Trophoblast cell (in vitro differentiated cells and primary cell): ENCODE measurements at places on chromosomes 16 and 17.

- peak; percentile 95 for DNase-seq
- no peaks in the 10 kb centered on the region for H3K27me3 ChIP-seq
- peak overlapping the region; percentile 91 for H3K27ac ChIP-seq
- peak overlapping the region; percentile 81 for H3K4me3 ChIP-seq
- H3K4me1 ChIP-seq: peaks cover 12% of the 10 kb centered on the region
- H3K36me3 ChIP-seq: no peaks in the 10 kb centered on the region
Measured at GRCh38 chr17:37488607-37489196, 989 bp upstream of the DUSP14 start.

DNA sequence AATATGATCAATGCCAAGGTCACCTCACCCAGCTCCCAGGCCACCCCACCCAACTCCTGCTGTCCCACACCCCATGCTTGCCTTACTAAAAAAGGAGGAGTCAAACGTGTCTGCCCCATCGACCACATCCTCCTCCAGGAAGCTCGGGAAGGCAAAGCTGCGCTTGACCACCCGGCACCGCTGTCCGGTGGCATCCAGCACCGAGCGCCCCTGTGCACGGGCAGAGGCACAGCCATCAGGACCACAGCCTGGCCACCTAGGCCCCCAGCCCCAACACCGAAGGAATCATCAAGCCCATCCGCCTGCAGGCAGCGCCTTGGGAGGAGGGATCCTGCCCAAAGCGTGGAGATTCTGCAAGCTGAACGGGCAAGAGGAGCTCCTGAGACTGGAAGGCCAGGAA is 10.2 kb downstream of the AANAT start:
- no peak overlapping the region for H3K27ac ChIP-seq
- peaks cover 5% of the 10 kb centered on the region for H3K36me3 ChIP-seq
- H3K4me3 ChIP-seq: no peak overlapping the region
- DNase-seq: no peak
- H3K4me1 ChIP-seq: no peaks in the 10 kb centered on the region

DNA sequence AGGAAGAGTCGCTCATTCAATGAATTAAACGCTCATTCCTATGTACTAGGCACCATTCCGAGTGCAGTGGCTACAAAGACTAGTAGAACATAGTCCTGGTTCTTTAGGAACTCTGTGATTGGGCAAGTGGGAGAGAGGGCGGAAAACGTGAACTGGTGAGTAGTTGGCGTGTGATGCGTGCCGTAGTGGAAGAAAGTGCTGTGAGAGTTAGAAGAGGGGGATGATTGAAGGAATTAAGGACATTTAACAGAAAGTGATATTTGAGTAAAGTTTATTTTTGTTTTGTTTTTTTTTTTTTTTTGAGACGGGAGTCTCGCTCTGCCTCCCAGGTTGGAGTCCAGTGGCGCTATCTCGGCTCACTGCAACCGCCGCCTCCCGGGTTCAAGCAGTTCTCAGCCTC is 7.9 kb upstream of the SLFN14 start:
- H3K27ac ChIP-seq: no peak overlapping the region
- no peaks in the 10 kb centered on the region for H3K27me3 ChIP-seq
- no peaks in the 10 kb centered on the region for H3K36me3 ChIP-seq
- peak overlapping the region; percentile 45 for H3K4me3 ChIP-seq
- peaks cover 7% of the 10 kb centered on the region for H3K4me1 ChIP-seq

GRCh38 chr17:69516911-69517310 is 102.4 kb downstream of the MAP2K6 start:
- no peak overlapping the region for H3K27ac ChIP-seq
- DNase-seq: no peak
- no peaks in the 10 kb centered on the region for H3K27me3 ChIP-seq
- H3K4me3 ChIP-seq: no peak overlapping the region

- no peaks in the 10 kb centered on the region for H3K36me3 ChIP-seq
- H3K4me3 ChIP-seq: no peak overlapping the region
- no peaks in the 10 kb centered on the region for H3K27me3 ChIP-seq
- no peaks in the 10 kb centered on the region for H3K4me1 ChIP-seq
Measured at GRCh38 chr17:57572062-57572461, 173.0 kb downstream of the CCDC182 start.

DNA sequence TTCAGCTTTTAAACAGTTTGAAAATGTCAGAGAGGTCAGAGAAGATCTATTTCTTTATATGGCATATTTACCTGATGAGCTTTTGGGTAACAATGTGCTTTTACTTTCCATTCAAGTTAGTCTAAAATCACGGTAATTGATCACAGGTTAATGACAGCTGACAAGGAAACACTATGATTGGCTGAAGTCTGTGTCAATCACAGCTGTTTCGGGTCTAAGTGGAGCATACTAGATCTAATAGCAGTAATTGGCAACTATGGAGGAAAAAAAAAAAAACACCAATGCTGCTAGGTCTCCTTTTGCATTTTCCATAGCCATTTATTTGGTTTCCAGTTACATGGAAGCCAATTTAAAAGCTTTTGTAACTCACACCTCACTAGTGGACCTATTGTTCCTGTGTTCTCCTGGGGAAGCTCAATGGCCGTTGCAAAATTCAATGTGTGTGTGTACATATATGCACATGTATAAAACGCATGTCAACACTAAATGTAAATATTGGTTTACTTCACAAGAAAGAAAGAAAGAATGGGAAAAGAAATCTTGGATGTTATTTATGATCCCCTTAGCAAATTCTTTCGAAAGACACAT is 568.3 kb upstream of the ZFHX3 start:
- H3K27ac ChIP-seq: no peak overlapping the region
- H3K4me1 ChIP-seq: no peaks in the 10 kb centered on the region
- no peak overlapping the region for H3K4me3 ChIP-seq
- H3K36me3 ChIP-seq: no peaks in the 10 kb centered on the region
- no peak for DNase-seq

GRCh38 chr16:47826070-47826469 is 329.7 kb downstream of the ABCC12 start:
- H3K27me3 ChIP-seq: no peaks in the 10 kb centered on the region
- H3K36me3 ChIP-seq: no peaks in the 10 kb centered on the region
- no peak overlapping the region for H3K27ac ChIP-seq
- DNase-seq: no peak

GRCh38 chr16:9657641-9658040 is 524.6 kb downstream of the GRIN2A start:
- no peak overlapping the region for H3K4me3 ChIP-seq
- no peak for DNase-seq
- H3K36me3 ChIP-seq: no peaks in the 10 kb centered on the region
- no peak overlapping the region for H3K27ac ChIP-seq

GRCh38 chr16:10895053-10895946 is 18.3 kb downstream of the CIITA start:
- H3K27me3 ChIP-seq: no peaks in the 10 kb centered on the region
- DNase-seq: peak; percentile 66
- no peaks in the 10 kb centered on the region for H3K4me1 ChIP-seq

DNA sequence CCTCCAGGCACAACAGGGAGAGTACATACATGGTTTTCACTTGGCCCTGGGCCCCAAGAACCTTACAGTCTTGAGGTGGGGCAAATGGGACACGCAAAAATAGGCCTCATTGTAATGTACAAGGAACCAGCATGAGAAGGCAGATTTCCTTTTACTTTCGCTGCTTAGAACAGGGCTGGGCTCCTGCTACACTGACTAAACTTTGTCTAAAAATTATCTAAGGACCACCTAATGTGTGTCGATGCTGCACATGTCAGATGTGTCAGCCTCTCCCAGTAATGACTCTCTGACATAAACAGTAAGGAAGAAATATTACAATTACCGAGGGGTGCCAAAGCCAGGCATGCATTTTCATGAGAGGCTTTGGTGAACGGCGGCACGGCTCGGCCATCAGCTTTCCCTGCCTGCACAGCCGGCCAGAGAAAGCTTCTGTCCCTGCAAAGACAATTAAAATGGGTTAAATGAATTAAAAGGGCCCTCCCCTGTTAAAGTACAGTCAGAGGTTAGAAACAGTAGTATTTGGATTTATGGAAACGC is 224.2 kb upstream of the IRX3 start:
- H3K4me1 ChIP-seq: no peaks in the 10 kb centered on the region
- H3K27ac ChIP-seq: no peak overlapping the region
- H3K27me3 ChIP-seq: no peaks in the 10 kb centered on the region
- no peak for DNase-seq
- no peak overlapping the region for H3K4me3 ChIP-seq

- H3K4me3 ChIP-seq: no peak overlapping the region
- no peak overlapping the region for H3K27ac ChIP-seq
- no peak for DNase-seq
- H3K4me1 ChIP-seq: no peaks in the 10 kb centered on the region
Measured at GRCh38 chr16:11503566-11503965, 83.2 kb downstream of the LITAF start.

- no peak overlapping the region for H3K27ac ChIP-seq
- H3K27me3 ChIP-seq: no peaks in the 10 kb centered on the region
- no peaks in the 10 kb centered on the region for H3K36me3 ChIP-seq
- no peak overlapping the region for H3K4me3 ChIP-seq
- H3K4me1 ChIP-seq: peaks cover 22% of the 10 kb centered on the region
- no peak for DNase-seq
Measured at GRCh38 chr17:76524598-76525512, 12.7 kb downstream of the CYGB start.

- H3K27ac ChIP-seq: no peak overlapping the region
- no peaks in the 10 kb centered on the region for H3K36me3 ChIP-seq
- DNase-seq: no peak
- H3K27me3 ChIP-seq: no peaks in the 10 kb centered on the region
Measured at GRCh38 chr16:79959226-79959625, 358.7 kb upstream of the MAF start.

GRCh38 chr16:17509194-17509593 is 38.4 kb upstream of the XYLT1 start:
- no peaks in the 10 kb centered on the region for H3K27me3 ChIP-seq
- H3K4me1 ChIP-seq: peaks cover 8% of the 10 kb centered on the region

DNA sequence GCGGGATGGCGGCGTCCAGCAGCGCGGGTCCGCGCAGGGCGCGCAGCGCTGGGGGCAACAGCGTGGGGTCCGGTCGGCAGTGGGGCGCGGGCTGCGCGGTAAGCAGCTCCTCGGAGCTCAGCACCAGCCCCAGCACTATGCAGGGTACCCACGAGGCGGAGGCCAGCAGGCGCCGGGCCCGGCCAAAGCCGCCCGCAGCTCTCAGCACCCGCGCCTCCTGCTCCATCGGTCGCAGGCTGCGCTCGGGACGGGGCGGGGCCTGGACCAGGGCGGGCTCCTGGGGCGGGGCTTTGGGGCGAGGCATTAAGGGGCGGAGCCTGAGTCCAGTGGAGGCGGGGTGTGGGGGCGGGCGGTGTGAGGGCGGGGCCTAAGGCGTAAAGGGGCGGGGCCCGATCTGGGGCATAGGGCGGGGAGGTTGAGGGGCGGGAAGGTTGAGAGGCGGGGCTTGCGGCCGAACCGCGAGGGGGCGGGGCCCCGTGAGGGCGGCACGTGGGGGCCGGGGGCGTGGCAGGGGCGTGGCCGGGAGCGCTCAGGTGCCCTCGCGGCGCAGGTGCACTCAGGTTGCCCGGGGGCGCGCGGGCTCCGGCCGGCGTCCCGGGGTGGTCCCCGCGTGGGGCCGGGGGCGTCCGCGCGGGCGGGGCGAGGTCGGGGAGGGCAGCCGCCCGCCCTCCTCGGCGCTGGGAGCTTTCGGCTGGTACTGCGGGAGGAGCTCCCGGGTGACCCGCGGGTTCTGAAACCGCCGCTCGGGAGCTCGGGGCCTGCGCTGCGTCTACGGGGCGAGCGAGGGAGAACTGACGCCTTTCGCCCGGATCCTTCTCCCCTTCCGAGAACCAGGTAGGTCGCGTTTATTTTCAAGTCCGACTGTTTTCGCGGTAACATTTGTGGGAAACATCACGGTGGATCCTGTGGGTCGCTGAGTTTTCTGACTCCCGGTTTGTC is 1.4 kb upstream of the SLC22A31 start:
- peak; percentile 81 for DNase-seq
- no peaks in the 10 kb centered on the region for H3K36me3 ChIP-seq
- H3K27me3 ChIP-seq: peaks cover 26% of the 10 kb centered on the region

DNA sequence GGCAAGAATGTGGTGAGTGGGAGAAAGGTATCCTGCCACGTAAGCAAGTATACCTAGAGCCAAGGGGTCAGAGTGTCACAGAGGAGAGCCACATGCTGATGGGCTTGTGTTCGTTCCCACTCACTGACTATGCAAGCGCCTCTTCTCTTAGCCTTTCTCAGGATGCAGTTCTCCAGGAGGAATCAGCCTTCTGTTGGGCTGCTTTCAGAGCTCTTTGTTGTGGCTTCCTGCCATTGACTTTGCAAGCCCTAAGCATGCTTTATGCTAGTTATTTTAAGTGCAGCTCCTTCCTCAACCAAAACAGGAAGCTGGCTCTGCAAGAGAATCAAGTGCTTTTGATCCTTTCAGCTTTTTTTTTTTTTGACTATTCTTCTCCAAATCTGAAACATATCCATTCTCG is 66.6 kb downstream of the SIAH1 start:
- no peaks in the 10 kb centered on the region for H3K4me1 ChIP-seq
- H3K4me3 ChIP-seq: no peak overlapping the region
- DNase-seq: no peak
- H3K27ac ChIP-seq: no peak overlapping the region

DNA sequence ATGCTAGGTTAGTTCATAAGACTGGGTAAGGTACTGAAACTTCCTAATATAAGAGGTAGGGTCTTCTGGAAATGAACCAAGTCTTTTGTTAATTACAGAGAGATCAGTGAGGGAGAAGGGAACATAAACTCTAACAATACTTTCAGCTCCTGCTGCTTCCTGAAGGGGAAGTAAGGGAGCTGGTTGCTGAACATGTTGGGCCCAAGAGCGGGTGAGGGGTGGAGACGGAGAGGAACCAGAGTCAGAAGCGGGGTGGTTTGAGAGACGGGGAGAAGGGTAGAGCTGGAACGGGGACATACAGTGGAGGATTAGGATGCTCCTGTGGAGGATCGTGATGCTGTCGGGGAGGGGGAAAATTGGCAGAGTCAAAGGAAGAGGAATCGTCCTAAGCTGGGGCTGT is 11.5 kb upstream of the ZNF747 start:
- no peak overlapping the region for H3K27ac ChIP-seq
- H3K4me3 ChIP-seq: no peak overlapping the region
- peaks cover 16% of the 10 kb centered on the region for H3K4me1 ChIP-seq

DNA sequence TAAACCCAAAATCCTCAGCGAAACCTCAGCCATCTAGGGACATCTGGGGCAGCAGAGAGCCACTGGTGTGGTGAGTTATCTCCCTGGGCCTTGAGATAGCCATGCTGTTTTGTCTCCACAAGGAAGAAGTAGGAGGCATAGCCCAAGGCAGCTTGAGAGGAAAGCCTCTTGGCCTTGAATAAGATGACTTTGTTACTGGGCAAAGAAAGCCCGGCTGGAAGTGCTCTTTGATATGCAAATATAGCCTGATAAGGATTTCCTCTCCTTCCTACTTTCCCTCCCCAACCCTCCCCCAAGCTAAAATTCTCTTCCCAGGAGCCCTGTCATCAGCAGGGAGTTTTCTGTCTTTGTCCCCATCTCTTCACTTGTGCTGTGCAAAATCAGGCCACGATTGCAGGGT is 694.4 kb downstream of the MAF start:
- no peak overlapping the region for H3K4me3 ChIP-seq
- no peaks in the 10 kb centered on the region for H3K36me3 ChIP-seq
- no peaks in the 10 kb centered on the region for H3K27me3 ChIP-seq
- no peak for DNase-seq
- no peaks in the 10 kb centered on the region for H3K4me1 ChIP-seq
- H3K27ac ChIP-seq: no peak overlapping the region

- no peaks in the 10 kb centered on the region for H3K36me3 ChIP-seq
- H3K27me3 ChIP-seq: no peaks in the 10 kb centered on the region
- H3K27ac ChIP-seq: no peak overlapping the region
- no peak for DNase-seq
- H3K4me3 ChIP-seq: no peak overlapping the region
Measured at GRCh38 chr17:17661834-17662385, 19.3 kb upstream of the RAI1 start.

- no peak for DNase-seq
- no peaks in the 10 kb centered on the region for H3K4me1 ChIP-seq
- no peak overlapping the region for H3K4me3 ChIP-seq
- no peak overlapping the region for H3K27ac ChIP-seq
Measured at GRCh38 chr16:73464834-73465233, 416.9 kb upstream of the ZFHX3 start.
